Neural progenitor cell (in vitro differentiated cells): ENCODE measurements at places on chromosomes 7 and 10.

GRCh38 chr10:62538606-62539005 is 164.4 kb downstream of the ZNF365 start:
- DNase-seq: no peak

GRCh38 chr10:13770760-13771493 is 184.2 kb downstream of the PRPF18 start:
- no peak for DNase-seq

DNA sequence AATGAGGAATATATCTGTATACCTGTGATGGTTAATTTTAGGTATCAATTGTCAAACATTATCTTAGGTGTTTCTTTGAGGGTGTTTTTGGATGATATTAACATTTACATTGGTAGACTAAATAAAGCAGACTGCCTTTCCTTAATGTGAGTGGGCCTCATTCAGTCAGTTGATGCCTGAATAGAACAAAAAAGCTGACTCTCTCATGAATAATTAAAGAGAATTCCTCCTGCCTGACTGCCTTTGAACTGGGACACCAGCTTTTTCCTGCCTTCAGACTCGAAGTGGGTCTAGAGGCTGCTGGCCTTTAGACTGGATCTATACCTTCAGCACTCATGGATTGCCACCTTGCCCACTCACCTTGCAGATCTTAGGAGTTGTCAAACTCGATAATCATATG is 117.9 kb upstream of the TMEM168 start:
- DNase-seq: peak; percentile 47

DNA sequence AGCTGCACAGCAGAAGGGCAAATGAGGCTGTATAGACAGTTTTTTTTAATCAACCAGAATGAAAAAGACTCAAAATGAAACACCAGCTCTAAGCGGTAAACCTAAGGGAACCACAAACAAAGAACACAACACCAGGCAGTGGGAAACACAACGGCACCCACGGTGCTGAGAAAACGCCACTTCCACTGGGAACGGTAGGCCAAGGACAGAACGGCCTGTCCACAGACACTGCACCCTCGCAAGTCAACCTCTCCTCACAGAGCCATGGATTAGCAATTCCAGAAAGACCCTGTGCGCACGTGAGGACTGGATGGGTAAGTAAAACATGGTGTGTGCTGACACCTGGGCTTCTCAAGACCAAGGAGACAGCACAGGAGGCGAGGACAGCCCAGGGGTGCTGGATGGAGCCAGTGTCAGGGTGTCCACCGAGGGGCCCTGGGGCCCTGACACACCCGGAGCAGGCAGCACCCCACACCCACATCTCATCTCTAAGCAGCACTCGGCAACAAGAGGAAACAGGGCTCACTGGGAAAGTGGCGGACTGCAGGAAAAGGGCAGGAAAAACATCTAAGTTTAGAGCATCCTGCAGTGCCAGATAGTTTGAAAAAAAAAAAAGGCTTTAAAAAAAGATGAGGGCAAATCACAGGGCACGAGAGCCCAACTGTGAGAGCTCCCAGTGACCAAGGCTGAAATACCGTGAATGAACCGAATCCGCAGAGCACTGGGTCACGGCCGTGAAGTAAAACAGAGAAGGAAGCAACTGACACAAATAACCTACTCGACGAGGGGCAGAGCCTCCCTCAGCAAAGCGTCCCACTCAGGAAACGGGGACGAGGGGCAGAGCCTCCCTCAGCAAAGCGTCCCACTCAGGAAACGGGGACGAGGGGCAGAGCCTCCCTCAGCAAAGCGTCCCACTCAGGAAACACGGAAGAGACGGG is 120.2 kb downstream of the MAD1L1 start:
- DNase-seq: no peak

DNA sequence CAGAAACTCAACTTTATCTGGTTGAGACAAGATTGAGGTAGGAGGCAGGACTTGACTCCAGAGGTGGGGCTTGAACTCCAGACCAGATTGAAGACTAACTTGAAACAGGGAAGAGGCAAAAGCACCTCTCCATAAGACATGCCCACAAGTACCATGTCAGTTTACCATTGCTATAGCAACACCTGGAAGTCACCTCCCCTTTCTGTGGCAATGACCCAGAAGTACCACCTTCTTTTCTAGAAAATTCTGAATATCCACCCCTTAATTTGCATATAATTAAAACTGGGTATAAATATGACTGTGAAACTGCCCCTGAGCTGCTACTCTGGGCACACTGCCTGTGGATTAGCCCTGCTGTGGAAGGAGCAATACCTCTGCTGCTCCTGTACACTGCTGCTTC is 4.9 kb upstream of the TOMM7 start:
- no peak for DNase-seq

- peak; percentile 68 for DNase-seq
Measured at GRCh38 chr7:103989785-103990767, 618 bp upstream of the RELN start.

GRCh38 chr7:79282882-79283602 is 170.4 kb downstream of the MAGI2 start:
- no peak for DNase-seq

DNA sequence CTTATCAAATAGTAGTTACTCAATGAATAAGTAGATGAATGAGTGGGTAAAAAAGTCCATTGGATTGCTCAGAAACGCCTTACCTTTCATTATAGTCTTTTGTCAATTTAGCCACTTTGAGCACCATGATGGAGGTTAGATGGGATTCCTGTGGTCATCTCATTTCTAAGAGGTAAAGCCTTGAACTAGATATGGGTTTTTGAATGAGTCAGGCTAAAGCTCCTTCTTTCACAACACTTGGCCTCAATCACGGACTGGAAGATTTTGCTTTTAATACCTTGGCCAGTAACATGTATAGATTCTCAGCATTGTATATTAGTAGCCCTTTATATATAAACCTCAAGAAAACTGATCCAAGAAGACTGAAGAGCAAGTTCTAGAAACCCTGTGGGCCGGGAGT is 99.7 kb upstream of the CCDC6 start:
- DNase-seq: no peak

- DNase-seq: no peak
Measured at GRCh38 chr7:12612622-12613021, 42.1 kb downstream of the SCIN start.

DNA sequence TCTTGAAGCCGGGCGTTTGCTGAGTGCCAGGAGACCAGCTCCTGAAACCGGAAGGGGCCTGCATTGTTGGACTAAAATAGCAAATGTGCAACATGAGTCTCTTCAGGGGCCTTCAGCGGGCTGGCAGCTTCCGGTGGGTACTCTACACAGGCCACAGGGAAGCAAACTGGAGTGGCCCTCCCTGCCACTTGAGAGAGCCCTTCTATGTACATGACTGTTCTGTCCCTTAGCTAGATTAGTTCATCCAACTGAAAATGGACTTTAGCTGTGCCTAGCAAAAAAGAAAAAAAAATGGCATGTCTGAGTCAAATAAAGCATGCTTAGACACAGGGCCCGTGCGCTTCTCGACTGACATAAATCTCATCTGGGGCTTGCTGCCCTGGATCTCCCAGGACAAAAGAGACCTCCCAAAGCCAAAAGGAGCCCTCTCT is 115.3 kb upstream of the TCF7L2 start:
- no peak for DNase-seq

GRCh38 chr7:129282865-129283264 is 58.0 kb downstream of the AHCYL2 start:
- DNase-seq: peak; percentile 28

DNA sequence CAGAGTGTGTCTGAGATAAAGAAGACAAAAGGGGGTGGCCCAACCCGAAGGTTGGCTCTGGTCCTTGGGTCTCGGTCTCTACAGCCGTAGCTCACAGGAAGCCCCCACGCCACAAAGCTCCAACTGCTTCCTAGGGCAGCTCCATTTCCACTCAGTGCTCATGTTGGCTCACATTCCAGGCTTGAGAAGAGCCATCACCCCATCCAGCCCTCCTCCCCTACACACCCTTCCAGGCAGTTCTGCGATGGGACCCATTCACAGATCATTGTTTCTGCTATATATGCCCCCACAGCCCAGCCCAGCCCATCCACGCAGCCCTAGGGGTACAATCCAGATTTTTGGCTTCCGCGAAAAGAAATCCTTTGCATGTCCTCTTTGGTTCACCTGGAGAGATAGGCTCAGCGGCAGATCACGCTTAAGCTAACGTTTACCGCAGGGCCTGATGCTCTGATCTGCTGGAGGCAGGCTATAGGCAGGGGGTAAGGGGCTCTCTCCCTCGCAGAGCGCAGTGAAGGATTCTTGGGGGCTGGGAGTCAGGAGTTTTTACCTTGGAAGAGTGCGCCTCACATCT is 6.2 kb upstream of the HOXA11 start:
- DNase-seq: no peak

DNA sequence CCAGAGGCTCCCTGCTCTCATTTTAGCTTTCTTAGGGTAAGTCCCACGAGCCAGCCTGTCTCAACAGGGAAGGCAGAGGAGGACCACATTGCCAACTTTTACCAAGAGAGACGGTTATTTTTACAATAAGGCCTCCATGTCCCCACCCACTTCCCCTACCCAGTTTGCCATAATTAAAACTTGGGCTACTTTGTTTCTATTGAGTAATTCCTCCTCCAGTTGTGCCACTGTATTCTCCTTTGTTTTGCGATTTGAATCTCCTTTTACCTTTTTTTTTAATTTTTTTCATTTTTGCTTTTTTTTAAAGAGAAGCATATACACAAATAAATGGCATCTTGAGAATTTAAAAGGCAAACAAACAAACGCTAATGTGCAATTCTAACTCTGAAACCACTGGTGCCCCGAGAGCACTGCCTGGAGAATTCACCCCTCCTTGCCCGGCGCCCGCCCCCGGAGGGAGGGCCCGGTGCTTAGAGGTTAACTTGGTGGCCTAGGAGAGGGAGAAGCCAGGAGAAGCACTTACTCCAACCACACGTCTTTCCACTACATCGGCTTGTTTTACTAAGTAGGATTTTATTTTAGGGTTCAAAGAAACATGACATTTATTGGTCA is 282.3 kb downstream of the USP6NL start:
- no peak for DNase-seq

DNA sequence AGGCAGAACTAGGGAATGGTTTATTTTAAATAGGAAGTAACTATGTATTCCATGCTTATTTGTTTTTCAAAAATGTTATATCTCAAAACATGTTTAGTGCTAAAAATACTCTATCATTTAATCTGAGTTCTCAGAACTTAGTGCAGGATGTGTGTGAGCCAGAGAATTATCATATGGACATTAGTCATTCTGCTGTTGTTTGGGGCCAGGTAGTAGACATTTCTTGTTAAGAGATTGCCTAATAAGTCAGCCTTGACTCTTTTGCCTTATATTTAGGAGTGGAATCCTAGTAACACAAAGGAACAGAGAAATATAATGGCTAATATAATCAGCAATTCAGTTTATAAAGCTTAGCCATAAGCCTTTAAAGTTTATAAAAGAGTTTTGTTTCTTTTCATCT is 149.8 kb downstream of the CCSER2 start:
- DNase-seq: no peak

GRCh38 chr10:117460846-117461765 is 81.4 kb upstream of the EMX2 start:
- DNase-seq: no peak

DNA sequence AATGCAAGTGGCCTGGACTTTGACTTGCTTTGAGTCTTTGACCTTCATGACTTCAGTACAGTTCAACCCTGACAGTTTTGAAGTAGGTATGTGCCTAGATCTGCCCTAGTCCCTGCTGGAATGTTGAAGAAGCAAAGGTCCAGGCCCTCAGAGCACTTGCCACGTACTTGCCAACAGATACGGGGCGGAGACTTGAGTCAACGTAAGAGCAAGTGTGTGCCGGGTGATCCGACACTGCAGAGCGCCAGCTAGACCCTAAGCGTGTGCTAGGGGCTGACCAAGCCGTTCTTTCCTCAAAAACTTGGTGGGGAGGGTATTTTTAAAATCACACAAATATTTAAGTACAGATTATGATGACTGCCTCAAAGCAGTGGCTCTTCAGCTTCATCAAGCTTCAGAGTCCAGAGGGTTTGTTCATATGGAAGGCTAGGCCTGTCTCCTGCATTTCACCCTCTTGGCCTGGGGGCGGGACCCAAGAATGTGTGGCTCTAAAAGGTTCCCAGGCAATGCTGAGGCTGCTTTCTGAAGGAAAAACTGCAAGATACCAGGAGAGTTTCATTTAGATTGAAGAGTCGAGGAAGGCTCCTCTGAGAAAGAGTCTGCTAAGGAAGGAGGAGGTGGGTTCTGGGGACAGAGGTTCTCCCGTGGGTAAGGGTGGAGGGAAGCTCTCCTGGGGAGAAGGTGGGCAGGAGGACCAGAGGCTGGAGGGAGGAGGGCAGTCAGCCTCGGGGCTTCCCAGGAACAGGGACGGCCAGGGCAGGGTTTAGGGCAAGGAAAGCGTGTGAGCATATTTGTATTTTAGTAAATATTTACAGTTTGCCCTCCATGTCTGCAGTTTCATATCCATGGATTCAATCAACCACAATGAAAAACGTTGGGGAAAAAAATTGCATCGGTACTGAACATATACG is 160.3 kb downstream of the EGFR start:
- no peak for DNase-seq

GRCh38 chr10:69361303-69361614 is 55.5 kb downstream of the TACR2 start:
- DNase-seq: no peak

DNA sequence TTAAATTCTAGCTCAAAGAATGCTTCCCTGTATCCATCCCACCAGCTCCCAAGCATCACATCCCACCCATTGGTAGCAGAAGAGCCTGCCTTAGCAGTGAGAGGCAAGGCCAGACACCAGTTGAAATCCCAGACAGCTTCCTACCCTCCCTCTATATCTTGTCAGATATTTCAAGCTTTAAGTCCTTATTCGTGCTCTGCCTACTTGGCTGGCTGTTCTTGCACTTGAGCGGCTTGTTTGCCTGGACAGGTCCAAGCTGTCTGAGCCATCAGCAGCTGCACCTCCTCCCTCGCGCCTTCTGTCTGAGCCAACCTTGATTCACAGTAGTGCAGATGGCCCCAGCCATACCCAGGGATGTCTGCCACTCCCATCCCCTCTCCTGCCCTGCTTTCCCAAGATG is 16.4 kb downstream of the LRRC4 start:
- DNase-seq: no peak
